HS-27A (cell line): ENCODE measurements at places on chromosomes 5 and 9.

DNA sequence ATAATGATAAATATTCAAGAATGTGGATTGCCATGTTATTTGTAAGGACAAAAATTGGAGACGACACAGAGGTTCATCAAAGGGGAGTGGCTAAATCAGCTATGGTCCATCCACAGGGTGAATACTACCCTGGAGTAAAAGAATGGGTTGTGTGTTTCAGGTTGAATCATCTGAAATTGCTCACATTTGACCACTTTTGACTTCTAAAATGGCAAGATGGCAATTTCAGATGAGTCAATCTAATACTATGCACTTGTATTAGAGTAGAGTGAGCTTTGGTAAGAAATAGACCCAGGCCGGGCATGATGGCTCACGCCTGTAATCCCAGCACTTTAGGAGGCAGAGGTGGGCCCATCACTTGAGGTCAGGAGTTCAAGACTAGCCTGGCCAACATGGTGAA, 131.8 kb downstream of the GAPVD1 start:
- DNase-seq: no peak

- DNase-seq: no peak
These were observed 124.4 kb downstream of the PIK3R1 start for GRCh38 chr5:68339921-68340321.

DNA sequence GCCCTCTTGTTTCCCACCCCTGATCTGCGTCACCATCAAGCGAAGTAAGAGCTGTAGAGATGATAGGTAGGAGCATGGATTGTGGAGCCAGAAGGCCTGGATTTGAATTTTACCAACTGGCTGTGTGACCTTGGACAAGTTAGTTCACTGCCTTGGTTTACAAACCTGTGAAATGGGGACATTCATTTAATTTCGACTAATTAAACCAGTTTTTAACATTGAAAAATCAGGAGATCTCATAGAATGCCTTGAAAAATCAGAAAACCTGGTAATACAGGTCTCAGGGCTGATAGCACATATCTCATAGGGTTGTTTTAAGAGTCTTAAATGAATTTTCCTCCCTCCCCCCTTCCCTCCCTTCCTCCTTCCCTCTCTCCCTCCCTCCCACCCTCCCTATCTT, 38.8 kb downstream of the STC2 start:
- no peak for DNase-seq

DNA sequence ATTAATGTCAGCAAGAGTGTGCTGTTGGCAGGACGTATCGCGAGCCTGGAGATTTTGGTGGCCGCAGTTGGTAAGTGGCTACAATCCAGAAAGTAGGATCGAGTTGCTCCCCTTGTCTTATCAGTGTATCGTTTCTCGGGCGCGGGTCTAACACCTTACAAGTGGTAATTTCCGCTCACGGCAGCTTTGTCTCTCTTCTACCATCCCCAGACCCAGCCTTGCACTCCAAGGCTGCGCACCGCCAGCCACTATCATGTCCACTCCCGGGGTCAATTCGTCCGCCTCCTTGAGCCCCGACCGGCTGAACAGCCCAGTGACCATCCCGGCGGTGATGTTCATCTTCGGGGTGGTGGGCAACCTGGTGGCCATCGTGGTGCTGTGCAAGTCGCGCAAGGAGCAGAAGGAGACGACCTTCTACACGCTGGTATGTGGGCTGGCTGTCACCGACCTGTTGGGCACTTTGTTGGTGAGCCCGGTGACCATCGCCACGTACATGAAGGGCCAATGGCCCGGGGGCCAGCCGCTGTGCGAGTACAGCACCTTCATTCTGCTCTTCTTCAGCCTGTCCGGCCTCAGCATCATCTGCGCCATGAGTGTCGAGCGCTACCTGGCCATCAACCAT, 1.1 kb downstream of the PTGER4 start:
- peak; percentile 36 for DNase-seq

DNA sequence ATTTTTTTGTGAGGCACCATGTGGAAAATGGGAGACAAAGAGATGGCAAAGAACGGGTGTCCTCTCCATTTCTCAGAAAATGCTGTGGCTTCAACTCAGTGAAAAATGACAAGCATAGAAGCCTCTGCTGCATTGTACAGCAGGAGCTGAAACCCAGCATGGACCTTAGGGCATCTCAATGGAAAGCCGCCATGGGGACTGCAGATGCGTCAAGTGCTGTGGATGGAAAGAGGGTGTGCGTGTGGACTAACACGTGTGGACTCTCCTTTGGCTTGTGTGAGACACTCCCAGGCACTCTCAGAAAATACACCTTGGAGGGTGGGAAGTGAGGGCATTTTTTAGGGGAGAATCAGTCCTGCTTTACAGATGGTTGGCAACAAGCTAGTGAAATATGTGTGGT, 2.2 kb upstream of the GLRX start:
- no peak for DNase-seq

DNA sequence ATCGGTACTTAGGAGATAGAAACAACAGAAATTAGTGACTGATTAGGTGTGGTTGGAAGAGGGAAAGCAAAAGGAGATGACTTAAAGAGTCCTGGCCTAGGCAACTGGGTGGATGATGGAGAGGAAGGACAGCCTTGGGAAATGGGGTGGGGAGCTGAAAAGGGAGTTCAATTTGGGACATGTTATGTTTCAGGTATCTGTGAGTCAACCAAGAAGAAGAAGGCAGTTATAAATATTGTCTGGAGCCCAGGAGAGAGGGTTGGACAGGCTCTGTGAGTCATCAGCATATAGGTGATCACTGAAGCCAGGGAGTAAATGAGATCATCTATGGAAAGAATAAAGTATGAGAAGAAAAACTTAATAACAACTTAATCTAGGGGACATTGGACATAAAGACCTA, 357.7 kb downstream of the NPR3 start:
- DNase-seq: no peak

GRCh38 chr5:40494631-40495236, 185.0 kb upstream of the PTGER4 start:
- no peak for DNase-seq

GRCh38 chr9:37426846-37427245, 4.3 kb downstream of the GRHPR start:
- DNase-seq: no peak

- DNase-seq: no peak
These were observed 19.6 kb downstream of the TJP2 start for GRCh38 chr9:69193685-69194032.

GRCh38 chr5:76169146-76169905, 86.1 kb downstream of the SV2C start:
- DNase-seq: no peak
